Activated CD4-positive, CD25-positive, alpha-beta regulatory T cell treated with anti-CD3 and anti-CD28 coated beads, Interleukin-2, amount 50 U/mL, for 72 hours (primary cell): ENCODE measurements at places on chromosomes 6 and 20.
A peak's percentile ranks its signal among the peaks of the same experiment; 100 is the strongest.

- peak; percentile 33 for DNase-seq
These were observed at the start of gene PDE7B for GRCh38 chr6:135851442-135852271. Gene PDE7B, plus strand, starts transcription at chr6:135851701.

DNA sequence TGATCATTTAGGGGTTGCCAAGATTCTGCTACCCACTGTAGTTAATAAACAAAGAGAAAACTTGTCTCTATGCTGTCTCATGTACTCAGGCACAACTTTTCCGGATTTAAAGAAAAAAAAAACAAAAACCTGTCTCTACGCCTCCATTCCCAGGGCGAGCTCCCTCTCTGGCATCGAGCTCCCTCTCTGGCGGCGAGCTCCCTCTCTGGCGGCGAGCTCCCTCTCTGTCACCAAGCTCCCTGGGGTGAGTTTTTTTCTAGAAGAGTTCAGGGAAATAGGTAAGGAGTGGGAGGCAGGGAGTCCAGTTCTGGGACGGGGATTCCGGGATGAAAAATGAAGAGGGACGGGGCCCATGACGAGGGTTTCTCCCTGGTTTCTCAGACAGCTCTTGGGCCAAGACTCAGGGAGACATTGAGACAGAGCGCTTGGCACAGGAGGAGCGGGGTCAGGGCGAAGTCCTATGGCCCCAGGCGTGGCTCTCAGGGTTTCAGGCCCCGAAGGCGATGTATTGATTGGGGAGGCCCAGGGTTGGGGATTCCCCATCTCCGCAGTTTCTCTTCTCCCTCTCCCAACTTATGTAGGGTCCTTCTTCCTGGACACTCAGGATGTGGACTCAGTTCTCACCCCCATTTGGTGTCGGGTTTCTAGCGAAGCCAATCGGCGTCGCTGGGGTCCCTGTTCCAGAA, 16.5 kb upstream of the HLA-A start:
- DNase-seq = no peak

DNA sequence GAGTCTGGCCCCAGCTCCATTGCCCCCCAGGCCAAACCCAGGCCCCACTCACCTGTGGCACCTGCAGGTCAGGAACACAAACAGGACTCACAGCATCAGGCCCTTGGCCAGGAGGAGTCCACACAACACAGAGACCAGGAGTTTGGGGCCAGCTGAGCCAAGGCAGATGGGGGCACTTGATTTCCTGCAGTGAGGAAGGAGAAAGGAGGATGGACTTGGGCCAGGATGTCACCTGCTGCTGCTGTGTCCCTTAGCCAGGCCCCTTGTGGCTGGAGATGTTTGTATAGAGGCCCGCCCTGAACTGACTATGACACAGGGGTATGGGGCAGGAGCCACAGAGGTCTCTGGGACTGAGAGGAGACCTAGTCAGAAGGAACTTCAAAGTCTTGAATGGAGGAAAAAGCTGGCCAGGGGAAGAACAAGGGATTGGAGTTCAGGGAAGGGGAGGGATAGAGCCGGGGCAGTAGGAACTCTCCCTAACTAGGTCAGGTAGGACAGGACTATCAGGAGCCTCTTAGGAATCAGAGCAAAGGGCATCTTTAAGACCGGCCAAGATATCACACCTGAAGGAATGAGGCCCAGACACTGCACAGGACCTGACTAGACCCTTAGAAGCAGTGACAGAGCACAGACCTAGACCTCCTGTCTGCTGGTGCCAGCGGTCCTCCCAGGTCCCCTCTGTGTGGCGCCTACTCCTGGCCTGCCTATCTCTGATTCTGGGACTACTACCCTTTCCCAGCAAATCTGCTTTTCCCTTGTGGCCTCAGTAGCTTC, 8.8 kb upstream of the TREML2 start:
- no peak for DNase-seq

DNA sequence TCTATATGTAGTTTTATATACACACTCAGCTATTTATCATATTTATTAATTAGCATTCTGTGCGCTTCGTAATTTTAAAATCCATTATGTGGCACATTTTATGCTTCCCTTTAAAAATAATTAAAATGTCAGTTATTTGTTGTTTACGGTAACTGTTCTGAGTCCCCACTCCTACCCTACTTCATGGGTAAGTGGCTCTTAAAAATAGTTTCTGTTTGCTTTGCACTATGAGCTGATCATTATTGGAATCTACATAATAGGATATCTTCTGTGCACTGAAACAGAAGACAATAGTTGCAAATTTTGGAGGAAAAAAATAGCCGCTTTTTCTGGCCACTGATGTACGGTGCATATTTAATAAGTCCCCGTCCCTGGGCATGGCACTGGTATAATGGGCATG, 25.2 kb downstream of the LCA5 start:
- DNase-seq = no peak

- DNase-seq = no peak
These were observed 171.3 kb upstream of the CST7 start for GRCh38 chr20:24777746-24778145.

GRCh38 chr20:57450419-57450818, 59.2 kb downstream of the RBM38 start:
- no peak for DNase-seq
